ENCODE measurements at places on chromosomes 2 and 18.

DNA sequence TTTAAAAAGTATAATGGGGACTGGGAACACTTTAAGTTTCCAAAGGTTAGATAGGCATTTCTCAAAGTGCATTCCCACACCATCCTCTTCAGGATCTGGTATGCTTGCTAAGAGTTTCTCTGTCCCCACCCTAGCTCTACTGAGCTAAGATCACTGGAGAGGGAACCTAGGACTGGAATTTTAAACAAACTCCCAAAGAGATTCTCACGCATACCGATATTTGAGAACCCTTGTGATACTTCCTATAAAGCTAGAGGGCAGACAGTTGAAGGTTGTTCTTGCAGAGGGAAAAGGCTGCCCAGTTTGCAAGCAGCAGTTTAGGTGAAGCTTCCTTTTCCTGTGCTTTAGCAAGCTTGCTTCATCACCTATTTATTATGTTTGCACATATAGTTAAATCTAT lies 3.6 kb downstream of the CNRIP1 start:
- peak; percentile 51 for DNase-seq

GRCh38 chr2:71070294-71071093 lies 2.0 kb downstream of the NAGK start:
- DNase-seq = peak; percentile 47

GRCh38 chr2:38719706-38720105 lies 31.5 kb downstream of the SRSF7 start:
- no peak for DNase-seq

- DNase-seq = peak; percentile 90
These were observed 2.4 kb upstream of the DTNA start for GRCh38 chr18:34707670-34708069.

DNA sequence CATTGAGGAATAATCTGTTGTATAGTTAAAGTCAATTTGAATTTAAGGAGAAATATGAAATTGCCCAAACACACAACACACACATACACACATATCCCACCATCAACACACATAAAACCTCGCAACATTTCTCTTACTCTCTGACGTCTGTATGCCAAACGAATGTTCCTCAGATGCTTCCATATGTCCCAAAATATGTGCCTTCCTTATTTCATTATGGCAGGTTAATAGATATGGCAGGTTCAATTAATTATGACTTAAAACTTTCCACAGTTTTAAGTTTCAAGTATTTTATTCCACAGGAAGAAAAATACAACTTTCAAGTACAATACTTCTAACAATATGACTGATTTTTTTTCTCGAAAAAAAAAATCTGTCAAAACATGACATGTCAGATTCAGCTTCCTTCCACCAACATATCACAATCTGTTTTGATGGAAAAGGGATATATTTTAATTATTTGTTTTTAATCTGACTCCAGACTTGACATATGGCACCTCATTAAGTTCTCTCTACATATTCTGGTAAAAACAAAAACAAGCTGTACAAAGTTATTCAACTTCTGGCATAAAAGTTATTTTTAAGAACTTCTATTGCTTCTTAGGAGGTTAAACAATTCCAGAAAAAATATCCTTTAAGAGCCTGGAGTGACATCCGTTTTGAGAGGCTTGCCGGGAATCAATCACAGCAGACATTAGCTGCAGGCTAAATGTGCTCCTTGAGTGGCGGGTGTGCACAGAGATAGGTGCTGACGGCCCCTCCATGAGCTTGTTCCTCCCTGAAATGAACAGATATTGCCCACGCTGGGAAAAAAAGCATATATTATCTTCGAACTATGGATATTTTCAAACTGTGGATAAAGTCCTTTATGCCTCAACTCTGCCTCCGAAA lies 812.7 kb downstream of the DCDC2C start:
- DNase-seq = no peak
